ENCODE measurements at places on chromosomes 11 and 22.

GRCh38 chr11:112902361-112903011 lies 58.7 kb upstream of the NCAM1 start:
- DNase-seq: no peak

- no peak for DNase-seq
Observed at GRCh38 chr11:68282141-68282860, 10.5 kb upstream of the C11orf24 start.

- DNase-seq: no peak
Observed at GRCh38 chr11:69513663-69514224, 32.3 kb downstream of the LINC01488 start.

GRCh38 chr11:65445604-65446445 lies 23.2 kb downstream of the NEAT1 start:
- DNase-seq: no peak

DNA sequence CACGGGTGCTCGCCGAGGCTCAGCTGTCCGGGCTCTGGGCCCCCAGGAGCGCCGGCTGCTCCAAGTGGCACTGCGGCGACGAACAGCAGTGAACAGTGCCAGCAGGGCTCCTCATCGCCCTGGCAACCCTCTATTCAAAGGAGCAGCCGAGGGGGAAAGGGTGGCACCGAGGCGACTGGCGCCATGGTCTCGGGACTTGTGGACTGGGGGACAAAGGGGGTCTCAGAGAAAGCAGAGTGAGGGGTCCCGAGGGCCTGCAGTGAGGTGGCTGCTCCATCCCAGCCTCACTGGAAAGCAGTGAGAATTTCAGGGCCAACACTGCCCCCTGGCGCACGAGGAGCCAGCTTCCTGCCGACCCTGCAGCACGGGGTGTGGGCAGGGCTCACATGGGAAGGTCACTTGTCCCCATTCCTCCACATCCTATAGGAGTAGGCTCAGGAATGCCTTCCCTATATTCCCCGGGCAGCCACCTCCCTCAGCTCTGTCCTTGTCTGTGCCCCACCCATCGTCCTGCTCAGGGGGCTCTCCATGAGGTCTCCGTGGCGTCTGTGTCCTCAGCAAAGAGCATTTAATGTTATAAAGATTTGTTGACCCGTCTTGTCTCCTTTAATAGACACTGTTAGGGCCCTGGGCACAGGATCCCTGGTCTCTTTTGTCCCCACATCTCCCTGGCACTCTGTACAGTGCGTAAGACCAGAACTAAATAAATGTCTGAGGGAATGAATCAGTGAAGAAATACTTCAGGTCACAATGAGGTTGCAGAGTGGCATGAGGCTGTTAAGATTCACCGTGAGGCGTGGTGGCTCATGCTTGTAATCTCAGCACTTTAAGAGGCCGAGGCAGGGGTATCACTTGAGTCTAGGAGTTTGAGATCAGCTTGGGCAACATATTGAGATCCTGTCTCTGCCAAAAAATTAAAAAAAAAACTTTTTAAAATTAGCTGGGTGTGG lies 26.4 kb downstream of the LRFN4 start:
- no peak for DNase-seq

DNA sequence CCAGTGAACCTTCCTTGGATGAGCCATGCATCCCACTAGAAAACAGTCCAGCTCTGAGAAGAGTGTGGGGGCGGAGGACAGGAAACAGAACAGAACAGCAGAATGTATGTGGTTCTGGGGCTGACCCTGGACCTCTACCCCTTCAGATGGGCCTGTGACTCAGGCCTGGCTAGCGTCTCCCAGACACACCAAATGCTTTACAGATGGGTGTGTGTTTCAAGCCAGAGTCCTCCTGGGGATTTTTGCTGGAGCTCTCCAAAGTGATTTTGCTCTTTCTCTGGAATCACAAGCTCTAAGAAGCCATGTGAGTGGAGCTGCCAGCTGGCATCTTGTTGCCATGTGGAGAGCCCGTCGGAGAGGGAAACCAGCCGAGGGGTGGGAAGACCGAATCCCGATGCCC lies 13.2 kb upstream of the C1QTNF4 start:
- no peak for DNase-seq

- no peak for DNase-seq
Observed at GRCh38 chr11:115959081-115959486, 454.9 kb upstream of the CADM1 start.

DNA sequence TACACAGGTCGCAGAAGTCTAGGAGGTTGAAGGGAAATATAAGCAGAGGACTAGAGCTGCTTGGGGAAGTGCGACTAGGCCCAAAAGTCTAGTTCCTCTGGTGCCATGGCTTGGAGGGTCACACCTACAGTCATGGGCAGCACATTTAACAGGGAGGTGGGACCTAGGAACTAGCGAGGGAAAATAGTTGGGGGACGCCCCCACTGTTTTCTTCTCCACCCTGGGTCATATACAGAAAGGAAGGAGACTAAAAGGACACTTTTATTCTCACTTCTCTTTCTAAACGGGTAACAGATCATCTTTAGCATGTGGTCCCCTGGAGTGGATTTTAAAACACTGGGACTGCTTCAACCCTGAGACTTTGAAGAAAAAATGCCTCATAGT lies 16.6 kb downstream of the APIP start:
- no peak for DNase-seq

All from NCI-H1048 (cell line).